HEK293T (cell line): ENCODE measurements at places on chromosomes 1 and 21.
A peak's percentile ranks its signal among the peaks of the same experiment; 100 is the strongest.

GRCh38 chr1:54487571-54488050 is 60.4 kb upstream of the ACOT11 start:
- DNase-seq, result no peak

DNA sequence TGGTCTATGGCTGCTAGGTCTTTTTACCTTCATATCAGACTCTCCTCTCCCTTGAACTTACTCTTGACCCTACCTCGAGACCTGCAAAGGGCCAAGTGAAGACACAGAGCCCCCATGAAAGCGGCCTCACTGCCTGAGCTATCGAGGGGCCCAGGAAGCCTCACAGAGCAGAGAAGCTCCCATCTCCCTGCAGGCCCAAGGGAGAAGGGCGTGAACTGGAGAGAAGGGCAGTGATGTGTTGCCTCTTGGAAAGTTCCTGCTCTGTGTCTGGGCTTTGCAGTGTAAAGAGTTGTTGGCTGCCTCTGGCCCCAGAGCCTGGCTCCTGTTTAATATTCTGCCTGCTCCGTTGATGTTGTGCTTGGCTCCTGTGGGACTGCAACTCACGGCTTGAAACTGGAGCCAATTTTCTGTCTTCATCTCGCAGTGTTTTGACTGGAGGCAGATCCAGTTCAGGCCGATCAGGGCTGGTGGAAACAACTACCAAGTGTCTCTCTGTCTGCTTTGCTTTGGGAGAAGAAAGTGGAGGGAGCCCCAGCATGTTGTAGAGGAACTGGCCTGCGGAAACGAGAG is 4.3 kb downstream of the SERTAD4 start:
- DNase-seq, result peak; percentile 42

DNA sequence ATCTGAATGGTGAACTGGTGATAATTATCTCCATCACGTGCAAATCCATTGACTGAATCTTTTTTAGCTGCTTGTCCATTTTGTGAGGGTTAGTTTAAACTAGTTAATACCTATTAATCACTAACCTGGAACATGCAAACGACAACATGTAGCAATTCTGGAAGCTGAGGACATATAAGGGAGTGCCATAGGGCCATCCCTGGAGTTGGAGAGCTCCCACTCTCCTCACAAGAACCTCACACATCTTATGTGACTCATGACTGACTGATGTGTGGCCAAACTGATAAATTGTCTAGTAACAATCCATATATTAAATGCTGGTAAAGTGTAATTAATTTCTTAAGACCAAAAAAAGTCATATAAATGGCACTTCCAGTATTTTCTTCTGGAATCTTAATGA is 62.9 kb upstream of the HOOK1 start:
- no peak for DNase-seq

DNA sequence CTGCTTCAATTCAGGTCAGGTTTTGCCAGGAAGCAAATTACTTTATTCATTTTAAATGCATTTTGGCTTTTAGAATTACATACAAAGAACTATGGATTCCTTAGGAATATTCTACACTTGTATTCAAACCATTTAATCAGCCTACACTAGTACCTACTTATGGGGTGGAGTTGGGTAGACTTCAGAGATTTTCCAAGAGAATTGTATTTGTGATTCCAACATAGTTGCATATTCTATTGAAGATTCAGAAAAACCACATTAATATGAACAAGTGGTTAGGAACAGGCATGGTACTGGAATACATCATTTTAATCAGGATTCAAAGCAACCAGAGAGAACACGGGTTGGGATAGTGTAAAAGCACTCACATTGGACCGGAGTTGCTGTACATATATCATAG is 33.4 kb downstream of the LUZP1 start:
- DNase-seq, result no peak

GRCh38 chr21:25717491-25718147 is 17.1 kb downstream of the ATP5PF start:
- DNase-seq, result no peak

- DNase-seq, result no peak
Observed at GRCh38 chr1:85494904-85495266, 29.9 kb upstream of the DDAH1 start.
